ENCODE measurements at places on chromosomes 11 and 22. TPM values are rescaled to one million over a fixed set of nuclear protein-coding genes. Genes with fewer than 3 reads are reported as not detected.

OR51L1 gene
- not detected for total RNA-seq

P2RY2 gene
- total RNA-seq, result not detected

VSIG10L2 gene
- not detected for total RNA-seq

CACNA1I gene
- total RNA-seq, result 4.6 TPM

MRPL21 gene
- 104 TPM for total RNA-seq

C22orf31 gene
- not detected for total RNA-seq

CDC42BPG gene
- total RNA-seq, result 2.3 TPM

OR51B2 gene
- not detected for total RNA-seq

HORMAD2 gene
- total RNA-seq, result not detected

TMPRSS13 gene
- 1.5 TPM for total RNA-seq

CRACR2B gene
- 3.6 TPM for total RNA-seq

NRGN gene
- total RNA-seq, result 4.6 TPM

HOATZ gene
- not detected for total RNA-seq

ANKRD49 gene
- total RNA-seq, result 21.6 TPM

PNPLA5 gene
- not detected for total RNA-seq

KCNJ4 gene
- total RNA-seq, result not detected

TRIM29 gene
- total RNA-seq, result not detected

CFAP300 gene
- total RNA-seq, result not detected

MRPL23 gene
- 129 TPM for total RNA-seq

OR5B21 gene
- total RNA-seq, result 0.55 TPM

PPM1F gene
- 25.4 TPM for total RNA-seq

NLRP10 gene
- not detected for total RNA-seq

OR8H2 gene
- not detected for total RNA-seq

CSKMT gene
- total RNA-seq, result 48.3 TPM

RGL4 gene
- total RNA-seq, result 3.2 TPM

APOBEC3B gene
- total RNA-seq, result 7.3 TPM

GRM5 gene
- total RNA-seq, result not detected

LGALS12 gene
- not detected for total RNA-seq

CABP4 gene
- total RNA-seq, result 0.28 TPM

OR51I1 gene
- total RNA-seq, result not detected

PGA5 gene
- total RNA-seq, result not detected

Data from CD8-positive, alpha-beta memory T cell (primary cell).